ENCODE measurements at places on chromosomes 1 and 21.
A peak's percentile ranks its signal among the peaks of the same experiment; 100 is the strongest.

GRCh38 chr1:185080422-185080821 lies 35.1 kb downstream of the RNF2 start:
- no peak for DNase-seq

GRCh38 chr1:67338642-67339041 lies 31.0 kb downstream of the IL12RB2 start:
- DNase-seq = peak; percentile 37

- DNase-seq = peak; percentile 92
These were observed 12.6 kb downstream of the ZC3H12A start for GRCh38 chr1:37486680-37487618.

DNA sequence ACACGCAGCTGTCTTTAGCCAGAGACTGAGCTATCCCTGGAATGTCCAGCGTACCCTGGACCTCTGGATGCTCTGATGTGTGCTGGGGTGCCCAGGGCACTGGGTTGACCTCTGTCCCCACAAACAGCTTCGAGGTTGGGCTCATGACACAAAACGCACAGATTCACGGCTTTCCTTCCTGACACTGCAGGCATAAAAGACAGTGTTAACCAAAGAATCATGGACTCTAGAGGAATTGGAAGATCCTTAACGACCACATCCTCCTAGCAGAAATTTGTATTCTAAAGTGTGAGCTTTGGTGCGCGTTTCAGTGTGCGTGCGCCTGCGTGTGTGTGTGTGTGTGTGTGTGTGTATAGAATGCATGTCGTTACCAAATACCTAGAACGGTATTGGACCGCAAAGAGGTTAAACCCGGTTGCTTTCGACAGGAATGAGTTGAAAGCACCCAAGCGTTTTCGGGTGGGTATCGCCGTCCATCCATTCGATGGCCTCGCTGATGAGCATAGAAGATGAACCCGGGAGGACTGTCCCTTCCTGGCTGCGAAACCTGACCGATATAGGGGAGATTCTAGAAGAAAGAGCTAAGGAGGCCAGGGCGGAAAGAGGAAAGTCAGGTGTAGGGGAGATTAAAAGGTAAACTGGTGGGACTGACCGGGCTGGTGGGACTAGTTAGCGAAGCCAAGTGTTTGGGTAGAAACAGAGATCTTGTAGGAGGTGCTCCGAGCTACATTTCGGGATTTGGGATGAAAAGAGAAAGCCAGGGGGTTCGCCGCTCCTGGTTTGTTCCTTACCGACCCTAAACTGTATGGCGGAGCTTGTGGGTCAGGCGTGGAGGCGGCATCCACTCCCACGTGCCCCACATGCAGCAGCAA lies 6.8 kb upstream of the LHX9 start:
- DNase-seq = no peak

DNA sequence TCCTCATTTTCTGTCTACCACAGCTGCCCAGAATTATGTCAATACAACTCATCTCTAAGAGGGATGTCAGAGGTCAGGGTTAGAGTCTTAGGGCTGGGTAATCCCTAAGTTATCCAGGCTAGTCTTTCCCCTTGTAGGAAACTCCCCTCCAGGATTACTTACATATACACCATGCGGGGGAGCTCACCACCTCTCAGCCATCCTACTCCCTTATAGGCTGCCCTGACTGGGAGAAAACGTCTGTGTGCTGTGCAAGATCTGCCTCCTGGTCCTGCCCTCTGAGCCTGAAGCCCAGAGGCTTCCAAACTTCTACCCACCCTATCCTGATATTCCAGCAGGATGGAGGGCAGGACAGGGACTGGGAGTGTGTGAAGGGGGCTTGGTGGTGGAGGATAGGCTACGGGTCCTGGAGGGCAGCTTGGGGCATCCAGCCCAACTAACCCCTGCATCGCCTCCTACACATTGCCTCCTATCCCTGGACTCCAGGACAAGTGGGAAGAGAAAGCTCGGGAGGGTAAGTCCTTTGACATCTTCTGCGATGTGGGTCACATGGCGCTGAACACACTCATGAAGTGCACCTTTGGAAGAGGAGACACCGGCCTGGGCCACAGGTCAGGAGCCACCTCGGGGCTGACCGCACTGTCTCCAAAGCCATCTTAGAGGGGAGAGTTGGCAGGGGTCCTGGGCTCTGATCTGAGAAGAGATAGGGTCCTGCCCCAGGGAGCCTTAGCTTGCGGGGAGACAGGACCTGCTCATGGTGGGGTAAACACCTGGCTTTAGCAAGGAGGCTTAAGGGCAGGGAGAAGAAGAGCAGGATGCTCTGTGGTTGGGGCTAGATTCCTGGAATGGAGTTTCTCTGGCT lies 14.4 kb downstream of the CYP4B1 start:
- DNase-seq = no peak

DNA sequence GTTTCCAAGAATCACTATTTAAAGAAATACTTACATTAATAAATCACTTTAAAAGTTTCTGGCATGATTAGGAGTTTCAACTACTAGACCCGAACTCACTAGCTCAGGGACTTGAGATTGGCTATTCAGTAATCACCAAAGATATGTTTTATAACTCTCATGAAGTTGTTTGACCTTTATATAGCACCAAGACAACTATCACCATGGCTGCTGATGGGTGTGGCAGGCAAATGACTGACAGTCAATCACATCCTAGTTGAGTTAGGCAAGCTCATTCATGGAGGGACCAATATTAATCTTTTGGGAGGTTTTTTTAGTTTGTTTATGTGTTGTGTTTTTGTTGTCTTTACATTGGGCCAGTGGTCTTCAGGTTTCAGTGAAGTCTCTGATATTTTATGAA lies 376.3 kb upstream of the C1orf87 start:
- no peak for DNase-seq

- DNase-seq = no peak
These were observed 160.7 kb upstream of the KLHDC7A start for GRCh38 chr1:18320051-18320450.

DNA sequence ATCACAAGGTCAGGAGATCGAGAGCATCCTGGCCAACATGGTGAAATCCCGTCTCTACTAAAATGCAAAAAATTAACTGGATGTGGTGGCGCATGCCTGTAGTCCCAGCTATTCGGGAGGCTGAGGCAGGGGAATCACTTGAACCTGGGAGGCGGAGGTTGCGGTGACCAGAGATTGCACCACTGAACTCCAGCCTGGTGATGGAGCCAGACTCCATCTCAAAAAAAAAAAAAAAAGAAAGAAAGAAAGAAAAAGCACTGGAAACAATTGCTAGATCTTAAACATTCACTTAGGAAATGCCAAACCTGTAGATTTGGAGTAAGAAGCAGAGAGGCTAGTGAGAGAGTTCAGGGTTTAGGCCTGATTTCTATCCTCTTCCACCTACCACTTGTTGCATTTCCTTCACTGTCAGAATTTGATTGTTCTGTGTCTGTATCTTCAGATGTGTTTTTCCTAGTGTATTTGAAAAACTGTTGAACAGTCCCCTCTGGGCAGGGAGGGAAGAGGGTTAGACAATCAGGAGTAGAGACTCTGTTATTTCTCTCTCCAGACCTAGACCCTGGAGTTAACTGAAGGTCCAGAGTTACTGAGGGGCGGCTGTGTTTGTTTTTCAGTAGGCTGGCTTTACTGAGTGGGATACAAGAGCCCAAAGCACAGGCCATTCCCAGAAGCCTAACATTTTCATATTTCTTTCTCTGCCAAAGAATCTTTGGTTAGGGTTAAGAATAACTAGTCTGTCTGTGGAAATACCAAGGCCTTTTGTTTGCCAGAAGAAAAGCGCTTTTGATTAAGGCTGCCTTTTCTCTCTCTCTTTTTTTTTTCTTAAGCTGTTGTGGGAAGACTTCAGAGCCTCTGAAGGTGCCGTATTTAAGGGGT lies 31.1 kb upstream of the MACF1 start:
- DNase-seq = no peak

- no peak for DNase-seq
These were observed 22.4 kb downstream of the EDN2 start for GRCh38 chr1:41461790-41462679.

GRCh38 chr1:8874230-8875201 lies 4.0 kb downstream of the ENO1 start:
- no peak for DNase-seq

DNA sequence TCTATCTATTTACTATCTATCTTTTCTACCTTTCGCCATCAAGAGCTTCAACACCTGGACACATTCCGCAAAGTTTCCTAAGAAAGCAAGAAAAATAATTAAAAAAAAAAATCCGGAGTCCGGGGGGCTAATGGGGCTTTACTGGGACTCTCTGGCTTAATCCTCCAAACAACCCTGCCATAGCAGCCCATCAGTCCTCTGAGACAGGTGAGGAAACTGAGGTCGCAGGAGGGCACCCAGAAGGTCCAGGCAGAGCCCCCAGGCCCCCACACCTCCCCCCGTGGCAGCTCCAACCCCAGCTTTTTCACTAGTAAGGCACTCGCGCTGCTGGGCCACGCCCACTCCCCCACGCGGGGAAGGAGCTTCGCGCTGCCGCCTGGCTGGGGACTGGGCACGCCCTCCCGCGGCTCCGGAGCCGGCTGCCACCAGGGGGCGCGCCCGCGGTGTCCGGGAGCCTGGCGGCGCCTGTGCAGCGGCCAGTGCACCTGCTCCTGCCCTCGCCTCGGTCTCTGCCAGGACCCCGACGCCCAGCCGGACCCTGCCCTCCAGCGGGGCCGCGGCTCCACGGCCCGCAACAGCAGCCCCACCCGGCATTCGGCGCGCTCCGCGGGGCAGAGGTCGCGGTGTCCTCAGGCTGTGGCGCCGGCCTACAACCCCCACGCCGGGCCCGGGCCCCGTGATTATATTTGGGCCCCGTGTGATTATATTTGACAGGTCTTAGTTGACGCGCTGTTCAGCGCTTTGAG lies 54.1 kb upstream of the SAMD11 start:
- DNase-seq = peak; percentile 85

GRCh38 chr1:154436433-154436832 lies 31.3 kb downstream of the IL6R start:
- no peak for DNase-seq

Measured in stimulated activated CD8-positive, alpha-beta memory T cell treated with anti-CD3 and anti-CD28 coated beads, Interleukin-4, amount 100 ng/mL, for 48 hours (primary cell).